Fibroblast of skin of left quadriceps (primary cell): ENCODE measurements at places on chromosomes 2 and 18.
A peak's percentile ranks its signal among the peaks of the same experiment; 100 is the strongest.

- no peak for DNase-seq
These were observed 63.7 kb upstream of the HNMT start for GRCh38 chr2:137900421-137901141.

- DNase-seq = peak; percentile 20
These were observed 3.9 kb downstream of the TAF1B start for GRCh38 chr2:9847140-9847539.

DNA sequence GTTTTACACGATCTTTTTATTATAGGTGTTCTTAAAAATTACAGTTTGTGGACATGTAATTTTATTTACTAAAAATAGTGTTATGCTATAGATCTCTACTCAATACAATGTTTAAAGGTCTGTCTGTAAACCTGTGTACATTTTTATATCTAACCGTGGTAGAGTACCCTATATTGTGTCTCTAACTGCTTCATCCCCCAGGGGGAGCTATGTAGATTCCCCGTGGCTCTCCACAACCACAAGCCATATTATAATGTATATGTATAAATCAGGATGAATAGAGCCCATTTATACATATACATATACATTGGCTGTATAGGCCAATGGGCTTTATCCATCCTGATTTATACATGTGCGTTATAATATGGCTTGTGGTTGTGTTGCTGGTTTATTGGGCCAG lies 59.4 kb downstream of the ADAM23 start:
- no peak for DNase-seq

GRCh38 chr2:49271060-49271606 lies 116.8 kb upstream of the FSHR start:
- no peak for DNase-seq

DNA sequence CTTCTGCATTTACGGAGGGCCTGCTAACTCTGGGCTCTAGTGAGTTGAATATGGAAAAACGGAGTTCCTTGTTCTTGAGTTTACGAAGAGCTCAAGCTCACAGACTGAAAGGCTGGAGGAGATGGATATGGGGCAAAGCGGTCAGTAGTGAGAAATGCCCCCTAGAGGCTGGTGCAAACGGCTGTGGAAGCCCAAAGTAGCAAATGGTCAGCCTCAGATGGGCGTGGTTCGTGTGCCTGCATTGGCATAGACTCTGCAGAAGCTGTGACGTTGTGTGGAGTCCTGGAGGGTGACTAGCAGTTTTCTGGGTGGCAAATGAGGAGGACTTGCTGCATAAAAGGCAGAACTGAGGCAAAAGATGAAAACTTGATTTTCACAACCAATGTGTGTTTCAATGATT lies 93.6 kb upstream of the TWIST2 start:
- no peak for DNase-seq

GRCh38 chr2:113198790-113199612 lies 25.2 kb downstream of the PSD4 start:
- DNase-seq = peak; percentile 38

DNA sequence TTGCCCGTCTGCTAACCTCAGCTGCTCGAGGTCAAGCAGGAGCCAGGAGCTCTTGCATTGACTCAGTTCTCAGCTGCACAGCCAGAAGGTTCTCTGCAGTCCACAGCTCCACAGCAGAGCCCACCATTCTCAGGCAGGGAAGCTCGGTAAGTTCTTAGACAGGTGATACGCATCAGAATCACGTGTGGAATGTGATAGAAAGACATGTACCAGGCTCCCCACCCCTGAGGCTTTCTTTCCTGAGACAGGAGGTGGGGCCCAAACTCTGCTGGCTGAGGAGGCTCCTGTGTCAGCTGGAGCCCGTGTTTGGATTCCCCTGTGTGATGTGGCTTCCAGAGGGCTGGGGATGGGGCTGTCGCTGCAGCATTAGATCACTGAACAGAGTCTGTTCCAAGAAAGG lies 28.0 kb downstream of the DIPK1C start:
- no peak for DNase-seq

- DNase-seq = no peak
These were observed 15.7 kb downstream of the COPS8 start for GRCh38 chr2:237101118-237101979.

DNA sequence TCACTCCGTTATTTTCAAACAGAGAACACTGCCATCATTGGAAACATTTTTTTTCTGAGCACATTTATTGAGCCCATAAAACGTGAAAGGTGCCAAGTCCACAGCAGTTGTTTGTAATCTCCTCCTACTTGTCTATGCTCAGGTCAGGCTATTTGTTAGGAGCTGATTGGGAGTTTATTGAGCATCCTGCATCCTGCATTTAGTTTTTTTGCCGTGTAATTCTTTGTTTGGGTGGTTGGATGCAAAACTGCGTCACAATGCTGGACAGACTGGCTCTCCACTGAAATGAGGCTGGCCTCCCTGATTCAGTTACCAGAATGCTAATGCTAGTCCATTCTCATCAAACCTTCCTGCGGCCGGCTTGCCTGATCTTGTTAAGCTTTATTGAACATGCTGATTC lies 71.4 kb downstream of the RAPGEF4 start:
- no peak for DNase-seq

DNA sequence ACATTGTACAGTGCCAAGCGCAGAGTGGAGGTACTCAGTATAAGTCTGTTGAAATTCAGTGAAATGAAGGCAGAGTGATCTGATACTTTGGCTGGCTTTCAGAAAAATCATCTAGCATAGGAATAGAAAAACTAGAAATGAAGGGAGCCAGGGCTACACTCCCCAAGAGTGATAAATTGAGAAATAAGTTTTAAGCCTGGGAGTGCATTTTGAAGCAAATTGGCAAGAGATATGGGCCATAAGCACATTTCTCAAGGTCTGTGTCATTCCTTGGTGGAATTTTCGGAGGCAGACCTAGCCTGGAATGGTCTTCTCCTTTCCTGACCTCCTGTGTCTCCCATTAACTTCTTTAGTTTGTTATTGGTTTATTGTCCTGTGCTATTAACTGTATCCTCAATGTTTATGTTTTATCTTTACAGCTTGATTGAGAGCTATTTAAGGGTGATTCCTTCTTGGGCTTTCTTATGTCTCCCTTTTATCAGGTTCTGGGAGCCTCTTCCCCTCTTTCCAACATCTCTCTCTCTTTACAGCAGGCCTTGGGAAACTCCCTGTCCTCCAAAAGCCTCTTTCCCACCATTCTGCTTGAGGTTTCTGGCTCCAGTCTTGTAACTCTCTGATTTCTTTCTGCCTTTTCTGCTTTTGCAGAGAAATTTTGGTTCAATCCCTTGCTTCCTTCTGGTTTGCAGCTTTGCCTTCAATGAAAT lies 649.5 kb downstream of the SLC4A3 start:
- peak; percentile 45 for DNase-seq

DNA sequence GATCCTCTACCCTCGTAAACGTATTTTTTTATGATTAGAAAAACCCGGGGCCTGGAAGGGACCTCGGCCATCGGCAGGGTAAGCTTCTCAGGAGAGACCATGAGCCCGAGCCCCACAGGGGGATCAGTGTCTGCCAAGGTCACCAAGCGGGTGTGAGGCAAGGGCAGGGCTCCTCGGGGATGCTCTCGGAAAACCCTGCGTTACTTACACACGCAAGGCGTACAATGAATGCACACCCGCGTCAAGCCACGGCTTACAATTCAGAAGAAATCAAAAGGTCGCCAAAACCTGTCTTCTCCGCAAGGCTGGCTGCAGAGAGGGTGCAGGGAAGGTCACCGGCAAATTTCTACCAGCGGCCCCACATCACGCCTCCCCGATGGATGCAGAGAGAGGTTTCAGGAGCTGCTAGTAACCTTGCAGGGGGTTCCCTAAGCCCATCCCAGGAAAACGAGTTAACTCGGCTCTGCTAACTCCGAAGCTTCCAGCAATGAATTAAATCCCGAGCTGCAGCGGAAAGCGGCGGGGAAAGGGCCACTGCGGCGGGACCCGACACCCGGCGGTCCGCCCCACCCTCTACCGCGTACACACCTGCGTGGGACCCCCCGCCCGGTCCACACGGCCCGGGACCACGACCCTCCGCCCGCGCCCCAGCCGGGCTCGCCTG lies 638 bp downstream of the ST3GAL5 start:
- no peak for DNase-seq

GRCh38 chr2:156320486-156321098 lies 11.9 kb downstream of the NR4A2 start:
- no peak for DNase-seq

DNA sequence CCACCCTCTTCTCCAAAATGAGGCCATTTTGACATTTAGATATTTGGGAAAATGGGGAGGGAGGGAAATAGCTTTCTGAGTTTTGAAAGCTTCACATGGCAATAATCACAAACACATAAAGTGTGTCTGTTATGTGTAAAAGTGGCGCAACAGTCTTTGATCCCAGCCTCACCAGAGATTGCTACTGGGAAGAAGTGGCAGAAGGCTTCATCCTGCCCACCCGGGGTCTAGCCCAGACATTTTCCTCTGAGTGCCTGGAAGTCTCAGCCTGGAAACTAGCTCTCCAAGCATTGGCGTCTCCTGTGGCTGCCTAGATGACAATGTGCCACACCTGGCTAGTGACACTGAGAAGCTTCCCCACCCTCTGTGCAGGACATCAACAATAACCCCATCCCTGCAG lies 1.7 kb upstream of the LBH start:
- DNase-seq = no peak

DNA sequence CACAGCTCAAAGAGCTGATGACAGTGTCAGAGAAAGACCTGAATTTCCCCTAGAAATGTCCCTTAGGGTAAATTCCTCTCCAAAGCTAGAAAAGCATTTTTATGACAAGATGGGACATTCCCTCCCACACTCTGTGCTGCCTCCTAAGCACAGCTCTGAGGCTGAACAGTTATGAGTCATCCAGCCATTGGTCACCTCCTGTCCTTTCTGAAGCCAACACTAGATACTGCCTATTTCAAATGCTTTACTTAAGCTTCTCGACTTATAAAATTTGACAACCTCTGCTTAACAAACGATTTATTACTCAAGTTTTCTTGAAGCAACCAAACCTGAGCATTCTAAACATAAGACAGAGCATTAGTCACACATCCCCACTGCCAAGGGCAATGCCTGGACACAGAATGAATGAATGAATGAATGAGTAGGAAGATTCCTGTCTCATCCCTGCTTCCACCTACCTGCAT lies 35.4 kb downstream of the B4GALT6 start:
- no peak for DNase-seq

GRCh38 chr2:29281086-29281915 lies 166.1 kb downstream of the CLIP4 start:
- no peak for DNase-seq

- no peak for DNase-seq
These were observed 10.5 kb downstream of the CYTIP start for GRCh38 chr2:157433394-157433793.

DNA sequence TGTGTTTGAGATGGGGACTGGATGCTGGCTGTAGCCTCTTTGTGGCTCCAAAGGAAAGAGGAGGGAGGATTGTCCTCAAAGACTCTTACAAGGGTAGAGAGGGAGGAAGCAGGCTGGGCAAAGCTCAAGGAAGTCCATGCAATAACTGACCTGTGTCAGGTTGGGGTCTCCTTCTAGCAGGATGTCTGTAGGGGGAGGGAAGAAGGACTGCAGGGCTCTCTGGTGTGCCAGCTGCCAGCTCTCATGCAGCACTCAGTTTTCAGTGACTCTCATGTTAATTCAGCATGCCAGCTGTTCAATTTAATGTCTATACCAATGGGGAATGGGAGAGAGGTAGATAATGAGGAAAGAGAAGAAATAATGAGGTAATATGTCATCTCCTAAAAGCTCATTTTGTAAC lies 85.3 kb upstream of the RANBP2 start:
- DNase-seq = no peak

DNA sequence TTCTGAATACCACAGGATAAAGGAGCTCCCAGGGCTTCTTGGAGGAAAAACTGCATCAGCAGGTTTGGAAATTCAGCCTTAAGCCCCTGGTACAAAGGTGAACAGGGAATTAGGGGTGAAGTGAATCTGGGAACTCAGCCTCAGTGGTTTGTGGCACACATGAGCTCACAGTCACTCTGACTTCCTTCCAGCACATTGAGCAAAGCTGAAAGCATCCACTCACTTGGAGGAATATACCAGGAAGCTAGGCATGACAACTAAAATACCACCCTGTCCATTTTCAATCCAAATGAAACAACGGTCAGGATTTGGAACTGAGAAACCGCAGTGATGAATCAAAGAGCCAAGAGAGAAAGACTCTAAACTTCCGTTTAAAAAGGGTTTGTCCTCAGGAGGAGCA lies 216.1 kb downstream of the ICOS start:
- DNase-seq = no peak

- DNase-seq = no peak
These were observed 152.6 kb downstream of the ANKRD44 start for GRCh38 chr2:197157879-197158537.

DNA sequence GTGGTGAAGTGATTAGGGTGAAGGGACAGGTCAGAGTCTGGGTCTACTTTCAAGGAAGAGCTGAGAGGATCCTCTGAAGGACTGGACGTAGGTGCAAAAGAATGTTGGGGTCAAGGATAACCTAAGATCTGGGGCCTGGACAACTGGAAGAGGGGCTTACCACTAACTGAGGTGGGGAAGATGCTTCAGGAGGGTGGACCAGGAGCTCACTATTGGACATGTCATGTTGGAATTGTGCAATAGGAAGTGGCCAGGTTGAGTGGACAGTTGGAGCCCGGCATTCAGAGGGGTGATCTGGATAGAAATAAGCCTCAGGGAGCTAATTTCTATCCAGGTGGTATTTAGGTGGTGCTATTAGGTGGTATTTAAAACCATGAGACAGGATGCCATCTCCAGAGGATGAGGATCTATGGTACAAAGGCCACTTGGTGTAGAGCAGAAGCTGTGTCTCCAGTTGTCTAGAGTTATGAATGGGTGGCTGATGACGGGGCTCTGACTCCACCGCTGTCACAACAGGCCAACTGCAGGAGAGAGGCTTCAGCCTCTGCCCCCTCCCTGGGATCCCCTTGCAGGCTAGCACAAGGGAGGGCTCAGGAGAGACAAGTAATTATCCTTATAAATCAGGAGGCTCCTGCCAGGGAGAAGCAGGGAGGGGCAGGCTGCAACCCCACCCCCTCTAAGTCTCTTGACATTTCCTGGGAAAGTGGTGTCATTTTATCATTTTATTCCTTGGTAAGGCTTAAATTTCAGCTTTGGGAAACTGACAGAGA lies 158.0 kb downstream of the SMAD7 start:
- no peak for DNase-seq

GRCh38 chr2:36597532-36598377 lies at the start of gene FEZ2:
Gene FEZ2 (minus strand): TSS chr2:36598168. CDS start chr2:36598142, 26 bp downstream.
- peak; percentile 33 for DNase-seq

GRCh38 chr2:239303711-239304532 lies 96.9 kb downstream of the HDAC4 start:
- DNase-seq = no peak

DNA sequence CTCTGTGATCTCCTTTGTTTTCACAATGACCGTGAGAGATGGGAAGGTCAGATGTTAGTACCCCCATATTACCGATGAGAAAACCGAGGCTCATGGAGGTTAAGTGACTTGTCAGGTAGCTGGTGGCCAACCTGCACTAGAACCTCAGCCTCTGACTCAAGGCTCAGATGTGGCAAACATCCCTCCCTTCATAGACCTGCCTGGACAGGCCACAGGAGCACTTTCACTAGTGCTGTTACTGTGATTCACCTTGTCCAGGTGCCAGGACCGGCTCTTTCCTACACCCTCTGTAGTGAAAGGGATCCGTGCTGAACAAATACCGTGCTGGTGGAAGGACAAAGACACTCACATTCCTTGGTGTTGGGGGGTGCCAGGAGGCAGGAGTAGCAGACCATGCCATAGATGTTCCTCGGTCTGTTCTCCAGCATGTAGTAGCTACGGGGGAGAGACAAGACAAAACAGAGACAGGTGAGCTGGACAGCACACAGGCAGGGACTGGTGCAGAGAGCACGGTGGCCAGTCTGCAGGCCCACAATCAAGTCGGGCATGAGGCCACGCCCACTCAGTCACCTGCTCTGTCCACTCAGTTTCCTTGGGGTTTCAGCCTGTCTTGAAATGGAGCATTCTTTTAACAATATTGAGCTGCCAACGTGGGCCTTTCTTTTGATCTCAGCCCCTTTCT lies 65.9 kb downstream of the EDAR start:
- DNase-seq = no peak
